Cerebellar cortex (tissue), 1 donor: ENCODE measurements at places on chromosomes 6 and 20.

DNA sequence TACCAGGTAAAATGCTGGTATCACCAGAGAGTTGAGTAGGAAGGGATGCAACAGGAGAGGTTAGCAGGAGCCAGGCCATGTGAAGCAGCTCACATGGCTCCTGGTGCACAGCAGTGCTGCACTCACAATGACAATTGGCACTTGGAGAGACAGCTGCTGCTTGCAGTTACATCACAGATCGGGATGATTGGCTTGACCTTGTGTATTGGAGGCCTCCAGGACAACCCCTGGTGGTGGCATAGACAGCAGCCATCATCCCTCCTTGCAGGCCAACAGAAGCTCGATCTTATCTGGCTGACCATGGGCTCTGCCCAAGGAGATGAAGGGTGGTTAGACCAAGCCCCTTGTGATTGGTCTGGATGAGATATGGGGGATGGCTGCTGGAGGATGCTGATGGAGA lies 73.0 kb downstream of the EYA2 start:
- no peak for DNase-seq

GRCh38 chr6:110412360-110412759 lies 3.0 kb downstream of the DDO start:
- no peak for DNase-seq

- DNase-seq: no peak
These were observed 24.6 kb downstream of the FOXO3 start for GRCh38 chr6:108585359-108585758.

- DNase-seq: no peak
These were observed 104.8 kb downstream of the AGPAT4 start for GRCh38 chr6:161169035-161169434.

DNA sequence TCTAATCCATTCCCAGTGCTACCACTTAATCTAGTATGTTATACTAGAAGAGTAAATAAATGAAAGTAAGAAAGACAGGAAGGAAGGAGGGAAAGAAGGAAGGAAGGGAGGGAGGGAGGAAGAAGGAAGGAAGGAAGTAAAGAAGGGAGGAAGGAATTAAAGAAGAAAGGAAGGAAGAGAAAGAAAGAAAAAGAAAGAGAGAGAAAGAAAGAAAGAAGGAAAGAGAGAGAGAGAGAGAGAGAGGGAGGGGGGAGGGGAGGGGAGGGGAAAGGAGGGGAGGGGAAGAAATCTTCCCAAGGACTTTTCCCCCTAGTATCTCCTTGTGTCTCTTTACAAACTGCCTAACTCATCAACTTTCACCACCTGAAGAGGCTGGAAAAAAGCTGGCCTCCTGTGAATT lies 20.8 kb upstream of the MUC21 start:
- no peak for DNase-seq

DNA sequence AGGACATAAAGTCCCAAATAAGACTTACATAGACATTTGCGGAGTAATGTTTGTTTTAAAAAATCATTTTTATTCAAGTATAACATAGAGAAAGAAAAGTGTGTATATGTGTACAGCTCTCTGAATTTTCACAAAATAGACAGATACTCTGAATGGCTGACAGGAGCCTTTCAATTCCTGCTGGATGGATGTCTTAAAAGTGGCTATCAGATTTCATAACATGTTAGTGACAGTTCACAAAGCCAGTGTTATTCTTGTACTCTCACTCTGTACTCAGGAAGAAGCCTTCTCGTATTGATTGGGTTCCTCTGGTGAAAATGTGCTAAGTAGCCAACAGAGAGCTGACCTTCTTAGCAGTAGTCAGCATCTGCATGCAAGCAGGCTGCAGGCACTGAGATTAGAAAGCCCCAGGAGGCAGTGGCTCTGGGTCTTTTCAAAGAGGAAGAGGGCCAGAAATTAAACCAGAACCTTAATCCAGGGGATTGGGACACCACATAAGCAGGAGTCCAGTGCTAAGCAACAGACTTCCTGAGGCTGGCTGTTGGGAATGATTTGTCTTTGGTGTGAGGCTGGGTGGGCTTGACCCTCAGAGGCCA lies 19.7 kb downstream of the SLC17A4 start:
- DNase-seq: no peak

GRCh38 chr6:81838031-81838430 lies 85.5 kb upstream of the TENT5A start:
- no peak for DNase-seq

- no peak for DNase-seq
These were observed 39.5 kb downstream of the CITED2 start for GRCh38 chr6:139334806-139335446.

DNA sequence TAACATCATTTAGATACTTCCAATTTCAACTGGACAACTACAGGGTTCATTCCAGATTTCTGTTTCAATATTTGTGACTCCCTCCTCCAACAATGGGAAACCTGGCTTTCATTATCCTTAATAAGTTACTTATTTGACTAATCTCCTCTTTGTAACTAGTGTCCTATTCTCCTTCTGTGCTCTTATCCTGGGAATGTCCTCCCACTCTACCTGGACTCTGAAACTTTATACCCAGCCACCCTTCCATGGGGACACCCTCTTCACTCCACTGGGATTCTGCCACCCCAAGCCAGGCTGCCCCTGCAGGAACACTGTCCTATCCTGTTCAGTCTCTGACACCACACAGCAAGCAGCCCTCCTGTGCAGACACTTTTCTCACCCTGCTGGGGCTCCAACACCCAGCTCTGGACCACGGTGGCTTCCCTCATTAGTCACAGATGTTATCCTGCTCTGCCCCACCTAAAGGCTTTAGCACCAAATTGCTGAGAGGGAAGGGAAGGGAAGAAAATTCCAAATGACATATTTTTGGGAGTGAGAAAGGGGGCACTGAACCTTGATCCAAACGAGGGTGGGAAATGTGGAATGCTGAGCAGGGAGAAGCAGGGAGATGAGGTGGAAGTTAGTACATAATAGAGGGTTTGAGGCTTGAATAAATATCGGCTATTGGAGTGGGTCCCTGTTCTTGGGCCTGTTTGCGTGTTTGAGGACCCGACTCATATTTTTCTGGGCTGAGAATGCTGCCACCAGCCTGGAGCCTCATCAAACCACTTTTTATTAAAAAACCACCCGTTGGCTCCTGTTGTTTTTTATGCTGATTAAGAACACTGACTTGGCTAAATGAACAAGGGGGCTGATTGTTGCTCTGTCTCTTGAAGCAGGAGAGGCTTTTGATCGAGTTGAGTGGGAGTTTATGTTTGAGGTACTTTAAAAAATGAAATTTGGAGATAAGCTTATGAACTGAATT lies 54.0 kb upstream of the AKIRIN2 start:
- DNase-seq: no peak

- DNase-seq: no peak
These were observed 20.1 kb downstream of the CENPW start for GRCh38 chr6:126359936-126360537.
